ENCODE measurements at places on chromosomes 7 and 10. TPM values are rescaled to one million over a fixed set of nuclear protein-coding genes. Genes with fewer than 3 reads are reported as not detected.

The ZP3 gene
- total RNA-seq = 2.1 TPM

The ADARB2 gene
- not detected for total RNA-seq

The NPSR1 gene
- total RNA-seq = not detected

The CLCN1 gene
- total RNA-seq = 0.14 TPM

The RPP38 gene
- total RNA-seq = 10.5 TPM

The PLXDC2 gene
- 20.9 TPM for total RNA-seq

Data from smooth muscle cell of bladder (primary cell).